Epithelial cell of proximal tubule (primary cell): ENCODE measurements at places on chromosomes 5 and 9. TPM values are rescaled to one million over a fixed set of nuclear protein-coding genes. Genes with fewer than 3 reads are reported as not detected.

The C5orf58 gene
- not detected in 2 replicates for total RNA-seq

DNA sequence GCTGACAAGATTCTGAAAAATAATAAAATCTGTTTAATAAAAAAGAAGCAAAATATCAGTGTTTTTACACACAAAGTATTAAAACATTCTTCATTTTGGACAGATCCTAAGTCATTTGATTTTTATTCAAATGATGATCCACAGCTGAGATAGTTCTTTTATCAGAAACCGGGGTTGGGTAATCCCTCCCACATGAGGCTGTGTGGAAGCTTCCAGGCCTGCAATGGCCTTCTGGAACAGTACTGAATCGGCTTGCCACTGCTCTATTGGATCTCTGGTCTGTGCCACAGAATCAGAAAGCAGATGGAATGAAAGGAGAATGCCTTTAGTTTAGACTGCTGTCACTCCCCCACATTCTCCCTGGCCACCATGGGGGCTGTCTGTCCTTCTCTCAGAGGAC lies 6.1 kb upstream of the C5orf58 start:
- DNase-seq, result no peak

- peak; percentile 77 for DNase-seq
These were observed 20.6 kb downstream of the TPPP start for GRCh38 chr5:672329-673160.

GRCh38 chr9:20152151-20152725 lies 363.4 kb upstream of the SLC24A2 start:
- DNase-seq, result no peak

The MIGA2 gene
- 18.0 and 25.4 TPM in 2 replicates for total RNA-seq

GRCh38 chr5:53568871-53569270 lies 8.4 kb downstream of the NDUFS4 start:
- no peak for DNase-seq

The CNTLN gene
- 5.6 and 8.1 TPM in 2 replicates for total RNA-seq

- no peak for DNase-seq
These were observed 30.7 kb downstream of the OR2V1 start for GRCh38 chr5:181100121-181100875.

DNA sequence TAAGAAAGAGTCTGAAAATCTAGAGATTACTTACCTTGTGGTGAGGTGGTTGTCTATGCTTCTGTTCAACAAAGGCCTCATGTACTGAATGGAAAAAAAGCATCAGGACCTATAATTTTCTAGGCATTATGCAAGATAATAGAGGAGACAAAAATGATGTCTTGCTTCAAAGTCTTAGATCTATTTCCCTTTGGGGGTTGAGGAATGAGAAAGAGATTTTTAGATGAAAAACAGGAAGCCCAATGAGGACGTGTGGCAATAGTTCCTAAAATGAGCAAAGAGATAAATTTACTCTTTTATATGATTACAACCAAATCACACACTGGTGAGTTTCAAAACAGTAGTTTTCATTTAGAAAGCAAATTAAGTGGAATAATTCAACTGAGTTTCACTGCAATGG lies 99.5 kb downstream of the GHR start:
- DNase-seq, result no peak

DNA sequence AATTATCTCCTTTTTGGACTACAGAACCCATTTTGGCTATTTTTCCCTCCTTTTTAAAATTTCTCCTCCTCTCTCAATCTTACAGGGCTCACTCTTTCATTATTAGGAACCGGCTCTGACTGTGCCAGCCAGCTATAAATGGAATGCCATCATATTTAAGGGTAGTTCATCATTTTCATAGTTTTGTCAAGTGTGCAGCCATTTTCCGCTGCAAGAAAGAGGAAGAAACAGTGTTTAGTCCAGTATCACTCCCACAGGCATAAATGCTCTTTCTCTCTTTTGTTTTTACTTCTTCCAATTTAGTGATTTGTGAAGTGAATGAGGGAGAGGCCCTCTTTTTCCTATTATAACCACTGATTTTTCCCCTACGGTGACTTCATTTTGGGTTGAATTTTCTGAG lies 290.0 kb downstream of the NR3C1 start:
- DNase-seq, result no peak

DNA sequence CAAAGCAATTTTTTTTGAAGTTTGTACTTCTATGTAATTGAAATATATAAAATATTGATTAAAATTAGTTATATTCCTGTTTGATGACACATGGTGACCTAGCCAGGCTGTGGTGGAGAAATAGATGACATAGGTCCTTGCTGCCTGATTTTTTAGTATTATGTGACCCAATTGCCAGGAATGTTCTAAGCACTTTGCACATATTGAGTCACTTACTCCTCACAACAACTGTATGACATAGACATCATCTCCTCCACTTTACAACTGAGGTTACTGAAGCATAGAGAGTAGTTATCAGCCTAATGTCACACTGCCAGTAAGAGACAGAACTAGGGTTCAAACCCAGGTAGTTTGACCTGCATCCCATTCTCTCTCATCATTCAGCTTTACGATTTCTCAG lies 26.2 kb upstream of the SNX18 start:
- DNase-seq, result no peak

The TMEM232 gene
- total RNA-seq, result 0.86 TPM in 1 of 2 replicates, not detected in the other
